ENCODE measurements at places on chromosomes 12 and 14. TPM values are rescaled to one million over a fixed set of nuclear protein-coding genes. Genes with fewer than 3 reads are reported as not detected.

MTA1 gene
- 61.5 TPM for total RNA-seq

SERPINA9 gene
- total RNA-seq = not detected

RHOF gene
- total RNA-seq = 2.2 TPM

EIF2S3B gene
- total RNA-seq = 14.8 TPM

PRIMA1 gene
- not detected for total RNA-seq
